ENCODE measurements at places on chromosomes 5 and 9. TPM values are rescaled to one million over a fixed set of nuclear protein-coding genes. Genes with fewer than 3 reads are reported as not detected.
A peak's percentile ranks its signal among the peaks of the same experiment; 100 is the strongest.

GRCh38 chr9:129459547-129460322, 161.2 kb downstream of the C9orf50 start:
- ATAC-seq = peak; percentile 65

DNA sequence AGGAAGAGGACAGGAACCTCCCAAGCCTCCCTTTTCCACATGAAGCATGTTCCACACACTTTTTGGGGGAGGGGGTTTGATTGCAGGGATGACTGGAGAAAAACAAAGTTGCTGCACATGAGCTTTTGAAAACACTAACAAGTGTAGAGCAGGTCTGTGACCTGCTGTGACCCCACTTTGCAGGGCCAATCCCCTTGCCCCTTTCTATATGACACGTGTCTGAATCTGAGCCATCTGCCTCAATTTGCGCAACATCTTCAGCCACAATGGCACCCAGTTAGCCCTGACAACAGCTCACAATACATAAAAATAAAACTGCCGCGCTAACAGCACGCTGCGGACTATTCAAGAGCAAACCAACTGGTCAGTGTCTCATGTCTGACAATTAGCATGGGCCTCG, 227.8 kb upstream of the TBCA start:
- ATAC-seq = peak; percentile 90

DNA sequence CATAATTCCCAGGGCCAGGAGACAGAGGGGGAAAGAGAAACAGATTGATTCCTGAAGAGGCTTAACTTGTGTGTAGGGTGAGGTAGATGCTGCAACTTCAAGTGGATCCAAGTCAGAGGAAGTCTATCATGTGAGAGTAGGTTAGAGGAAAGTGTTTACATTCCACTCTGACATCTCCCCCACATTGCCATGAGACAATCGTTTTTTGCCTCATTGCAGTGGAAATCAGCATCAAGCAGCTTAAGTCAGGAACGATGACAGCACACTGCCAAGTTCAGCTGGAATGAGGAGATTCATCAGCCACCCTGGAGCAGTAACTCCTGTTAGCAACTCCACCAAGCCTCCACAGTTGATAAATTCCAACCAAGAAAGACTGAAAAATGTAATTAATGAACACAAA, 689.7 kb upstream of the MEF2C start:
- peak; percentile 30 for ATAC-seq

- ATAC-seq = peak; percentile 42
Measured at GRCh38 chr5:126801992-126802294, 25.0 kb downstream of the LMNB1 start.

- ATAC-seq = no peak
Measured at GRCh38 chr9:130668659-130669058, 4.3 kb downstream of the PRDM12 start.

DNA sequence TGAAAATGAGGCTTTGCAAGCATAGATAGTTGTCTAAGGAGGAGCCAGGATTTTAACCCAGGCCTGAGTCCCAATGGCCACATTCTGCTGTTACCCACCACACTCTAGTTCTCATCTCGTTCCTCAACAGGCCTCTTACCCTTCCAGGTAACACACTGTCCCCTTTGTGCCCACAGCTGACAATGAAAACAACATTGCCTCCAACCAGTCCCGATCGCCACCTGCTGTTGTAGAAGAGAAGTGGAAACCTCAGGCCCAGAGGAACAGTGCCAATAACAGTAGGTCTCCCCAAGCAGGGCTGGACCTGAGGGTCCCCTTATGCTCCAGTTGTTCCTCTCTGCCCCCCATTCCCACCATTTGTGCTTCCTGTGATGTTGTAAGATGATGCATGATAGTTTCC, 30.4 kb downstream of the AMBP start:
- ATAC-seq = no peak

DNA sequence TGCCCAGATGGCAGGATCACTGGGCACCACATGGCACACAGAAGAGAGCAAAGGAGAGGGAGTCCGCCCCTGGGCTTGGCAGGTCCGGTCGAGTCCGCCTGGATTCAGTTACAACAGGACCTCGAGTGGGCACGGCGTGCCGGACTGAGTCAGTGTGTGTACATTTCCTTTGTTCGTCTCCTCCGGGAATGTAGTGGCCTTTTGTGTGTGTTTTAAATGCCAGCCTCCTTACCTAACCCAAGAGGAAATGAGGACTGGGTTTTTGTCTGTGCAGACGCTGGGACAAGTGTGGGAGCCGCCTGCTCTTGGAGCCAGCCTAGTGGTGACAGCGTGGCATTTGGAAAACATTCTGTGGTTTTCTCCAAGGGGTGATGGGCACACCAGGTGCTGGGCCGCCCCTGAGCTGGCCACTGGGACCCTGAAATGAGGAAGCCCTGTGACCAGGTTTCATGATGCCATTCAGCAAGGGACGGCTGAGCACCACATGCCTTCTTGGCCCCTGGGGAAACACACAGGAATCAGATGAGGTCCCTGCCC, 9.6 kb downstream of the NEK6 start:
- ATAC-seq = peak; percentile 67

Gene SLC38A9
- 20.4 TPM for total RNA-seq

Gene SPEF2
- 31.7 TPM for total RNA-seq

Gene GLDC
- total RNA-seq = 34.6 TPM

Gene NUP188
- total RNA-seq = 37.8 TPM

Gene PHF24
- total RNA-seq = 0.19 TPM
